Esophagus squamous epithelium (tissue), 5 donors: ENCODE measurements at places on chromosomes 5 and 9.
A peak's percentile ranks its signal among the peaks of the same experiment; 100 is the strongest.

GRCh38 chr5:158502686-158503085 is 597.0 kb downstream of the EBF1 start:
- no peak for DNase-seq

DNA sequence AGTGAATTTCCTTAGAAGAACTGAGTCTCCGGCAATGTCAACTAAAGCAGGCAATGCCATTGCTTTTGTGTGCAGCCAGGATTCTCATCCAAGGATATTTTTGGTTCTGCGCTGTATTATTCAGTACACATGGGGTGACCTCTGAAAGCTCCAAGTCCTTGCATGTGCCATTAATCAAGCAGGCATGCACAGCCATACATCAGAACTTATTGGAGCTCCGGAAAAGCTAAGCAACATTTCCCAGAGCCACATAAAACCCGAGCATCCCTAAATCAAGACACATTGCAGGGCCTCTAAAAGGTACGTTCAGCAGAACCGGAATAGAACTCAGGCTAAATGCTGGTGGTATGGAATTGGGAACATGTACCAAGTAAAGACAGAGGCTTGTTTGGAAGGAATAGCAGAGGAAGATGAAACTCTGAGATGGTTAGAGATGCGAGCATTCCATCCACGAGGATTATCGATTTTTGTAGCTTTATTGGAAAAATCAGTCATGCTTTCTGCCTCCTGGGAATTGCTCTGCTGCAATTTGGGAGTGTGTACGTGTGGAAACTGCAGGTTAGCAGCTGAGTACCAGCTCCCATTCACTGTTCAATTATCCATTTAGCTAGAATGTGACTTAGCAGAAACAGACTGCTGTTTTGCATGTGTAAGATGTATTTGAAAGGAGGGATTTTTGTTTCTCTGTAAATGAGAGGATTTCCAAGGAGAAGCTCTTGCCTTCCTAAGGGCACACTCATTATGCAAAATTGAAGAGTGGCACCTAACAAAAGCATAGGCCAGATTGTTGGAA is 143.7 kb upstream of the WWC1 start:
- DNase-seq, result no peak

- no peak for DNase-seq
These were observed 86.6 kb downstream of the ZNF608 start for GRCh38 chr5:124659798-124660197.

GRCh38 chr5:173618927-173619519 is 2.6 kb upstream of the BOD1 start:
- DNase-seq, result no peak

DNA sequence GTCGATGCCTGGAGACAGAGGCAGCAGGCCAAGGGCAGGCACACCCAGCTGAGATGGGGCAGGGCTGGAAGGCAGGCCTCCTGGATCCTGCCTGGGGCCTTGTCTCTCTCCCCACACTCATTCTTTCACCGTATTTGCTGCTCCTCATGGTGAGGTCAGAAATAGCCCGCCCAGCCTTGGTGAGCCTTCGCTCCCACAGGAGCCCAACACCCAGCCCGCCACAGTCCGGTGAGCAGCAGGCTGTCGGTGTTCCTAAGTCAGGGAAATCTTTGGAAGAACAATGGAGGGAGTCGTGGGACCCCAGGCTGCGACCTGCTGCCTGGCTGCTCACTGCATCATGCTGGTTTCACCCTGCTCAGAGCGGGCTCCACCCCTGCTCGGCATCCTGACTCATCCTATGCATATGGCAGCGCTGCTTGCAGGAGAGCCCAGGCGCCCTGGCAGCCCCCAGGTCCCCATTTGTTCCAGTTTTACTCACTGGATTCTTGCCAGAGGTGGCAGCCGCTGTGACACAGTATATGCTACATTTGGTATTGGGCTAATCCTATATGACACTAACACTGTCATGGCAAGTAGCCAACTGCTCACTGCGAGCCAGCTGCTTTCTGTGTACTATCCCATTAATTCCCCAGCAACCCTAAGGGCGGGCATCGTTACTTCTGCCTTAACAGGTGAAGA is 53.2 kb upstream of the NCS1 start:
- no peak for DNase-seq

DNA sequence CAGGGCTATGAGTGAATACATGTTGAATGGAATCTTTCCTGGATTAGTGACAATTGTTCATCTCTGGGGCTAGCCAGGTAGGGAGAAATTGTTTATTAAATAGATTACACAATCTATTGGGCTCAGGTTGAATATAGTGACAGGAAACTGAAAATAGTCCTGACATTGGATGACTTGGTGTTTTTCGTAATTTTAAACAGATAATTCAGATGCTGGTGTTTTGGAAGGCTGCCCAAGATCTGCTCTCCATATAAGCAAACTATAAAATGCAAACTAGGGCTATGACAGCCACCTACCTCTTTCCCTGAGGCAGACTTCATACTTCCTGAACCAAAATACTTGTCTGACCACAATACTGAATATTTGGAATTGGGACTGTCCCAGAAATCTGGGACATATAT is 99.1 kb downstream of the ENC1 start:
- no peak for DNase-seq

DNA sequence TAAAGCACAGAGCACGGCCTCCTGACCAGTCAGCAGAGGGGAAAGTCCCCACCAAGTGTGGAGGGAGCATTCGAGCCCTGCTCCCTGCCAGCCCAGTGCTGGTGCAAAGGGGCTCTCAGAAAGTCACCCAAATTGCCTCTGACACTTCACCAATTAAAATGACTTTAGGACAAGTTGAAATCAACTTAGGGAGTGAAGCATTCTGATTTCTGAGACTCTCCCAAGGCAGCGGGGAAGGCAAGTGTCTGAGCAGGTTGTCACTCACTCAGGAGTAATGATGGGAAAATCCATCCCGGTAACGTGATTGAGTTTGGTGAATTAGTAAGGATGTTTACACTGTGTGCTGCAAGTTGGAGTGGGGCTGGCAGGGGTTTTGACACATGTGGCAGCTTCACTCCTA is 73.7 kb downstream of the PCDH1 start:
- DNase-seq, result no peak

- DNase-seq, result no peak
These were observed 9.1 kb downstream of the DIPK1B start for GRCh38 chr9:136721339-136722092.

DNA sequence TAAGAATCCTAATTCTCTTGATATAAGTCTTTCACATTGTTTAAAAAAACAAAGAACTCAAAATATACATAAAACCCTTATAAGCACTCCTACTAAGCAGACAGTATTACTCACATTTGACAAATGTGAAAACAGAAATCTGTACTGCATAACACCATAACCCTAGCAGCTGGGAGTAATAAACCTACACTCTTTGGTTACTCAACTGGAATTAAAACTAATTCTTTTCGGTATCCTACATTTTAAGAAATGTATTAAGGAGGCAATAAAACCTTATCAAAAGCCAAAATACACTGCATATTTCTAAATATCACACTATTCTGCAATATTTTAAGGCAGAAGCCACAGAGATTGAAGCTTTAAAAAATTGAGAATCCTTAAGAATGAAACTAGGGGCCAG is 6.8 kb downstream of the AUH start:
- DNase-seq, result no peak

GRCh38 chr5:64923151-64923685 is 154.5 kb downstream of the CWC27 start:
- no peak for DNase-seq

DNA sequence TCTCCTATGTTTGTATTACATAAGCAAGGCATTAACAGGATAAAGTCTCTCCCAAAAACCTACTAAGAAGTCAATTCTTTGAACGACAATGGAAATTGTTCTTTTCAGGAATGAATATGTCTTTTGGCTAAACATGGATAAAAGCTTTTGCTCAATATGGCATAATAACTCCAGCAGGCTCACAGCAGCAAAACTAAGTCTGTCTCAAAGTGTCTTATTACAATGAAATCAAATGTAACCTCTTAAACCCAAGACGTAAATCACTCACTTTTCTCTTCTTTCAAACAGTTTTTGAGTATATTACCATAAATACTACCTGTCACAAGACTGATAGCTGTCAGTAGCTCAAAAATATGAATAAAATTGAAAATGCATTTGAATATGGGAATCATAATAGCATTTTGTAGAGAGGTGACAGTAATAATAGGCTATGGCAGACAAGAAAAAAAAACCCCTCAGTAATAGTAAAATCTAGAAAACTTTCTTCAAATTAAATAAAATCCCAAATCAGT is 41.7 kb upstream of the EFNA5 start:
- DNase-seq, result no peak

GRCh38 chr5:8097146-8097545 is 228.2 kb downstream of the MTRR start:
- DNase-seq, result no peak

GRCh38 chr9:113879318-113879717 is 3.2 kb downstream of the ZNF618 start:
- no peak for DNase-seq

DNA sequence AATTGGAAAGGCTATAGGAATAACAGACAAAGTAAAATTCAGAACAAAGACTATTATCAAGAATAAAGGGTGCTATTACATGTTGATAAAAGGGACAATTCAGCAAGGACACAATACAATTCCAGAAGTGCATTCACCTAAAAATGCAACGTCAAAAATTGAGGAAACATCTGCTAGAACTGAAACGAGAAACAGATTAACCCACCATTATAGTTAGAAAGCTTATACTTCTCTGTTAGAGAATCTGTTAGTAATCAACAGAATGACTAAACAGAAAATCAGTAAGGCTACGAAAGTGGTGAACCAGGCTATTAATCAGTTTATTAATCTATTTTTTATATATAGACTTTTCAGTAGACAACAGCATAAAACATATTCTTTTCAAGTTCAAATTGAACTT is 14.8 kb downstream of the FCN1 start:
- no peak for DNase-seq

GRCh38 chr9:18771011-18771410 is 262.0 kb downstream of the SAXO1 start:
- no peak for DNase-seq

DNA sequence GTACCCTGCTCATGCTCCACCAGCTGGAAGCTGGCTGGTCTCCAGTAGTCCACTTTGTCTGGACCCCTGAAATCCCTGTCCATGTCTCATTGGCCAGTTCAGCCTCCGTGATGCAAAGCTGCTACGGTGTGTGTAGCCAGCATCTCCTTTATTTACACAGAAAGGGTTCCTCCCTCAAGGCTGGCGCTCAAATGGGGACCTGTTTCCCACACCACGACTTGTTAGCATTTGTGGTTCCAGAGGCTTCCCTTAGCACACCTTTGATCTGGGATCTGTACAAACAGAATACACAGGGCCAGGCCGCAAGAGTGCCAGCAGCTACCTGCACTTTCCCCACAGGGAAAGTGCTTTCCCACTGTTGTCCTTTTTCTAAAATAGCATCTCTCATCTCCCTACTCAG is 5.7 kb upstream of the SMU1 start:
- no peak for DNase-seq

GRCh38 chr9:93036887-93037475 is 21.5 kb upstream of the SUSD3 start:
- DNase-seq, result no peak

- DNase-seq, result no peak
These were observed 520.6 kb downstream of the CTNND2 start for GRCh38 chr5:11383506-11384095.

DNA sequence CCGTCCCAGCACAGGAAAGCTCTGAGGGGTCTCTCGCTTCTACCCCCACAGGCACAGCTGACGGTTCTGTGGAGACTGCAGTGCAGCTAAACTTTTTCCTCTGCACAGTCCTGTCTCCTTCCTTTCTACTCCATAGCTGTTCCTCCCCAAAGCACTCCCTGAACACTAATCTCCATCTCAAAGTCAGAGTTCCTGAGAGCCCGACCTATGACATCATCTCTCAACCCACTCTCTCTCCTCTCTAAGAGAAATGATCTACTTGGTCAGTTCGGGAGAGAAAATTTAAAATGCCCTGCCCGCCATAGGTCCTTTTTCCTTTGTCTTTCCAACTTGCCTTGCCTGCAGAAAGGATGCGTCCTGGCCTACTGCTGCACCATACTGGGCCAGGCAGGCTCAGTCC is 90.6 kb downstream of the FANCC start:
- no peak for DNase-seq

DNA sequence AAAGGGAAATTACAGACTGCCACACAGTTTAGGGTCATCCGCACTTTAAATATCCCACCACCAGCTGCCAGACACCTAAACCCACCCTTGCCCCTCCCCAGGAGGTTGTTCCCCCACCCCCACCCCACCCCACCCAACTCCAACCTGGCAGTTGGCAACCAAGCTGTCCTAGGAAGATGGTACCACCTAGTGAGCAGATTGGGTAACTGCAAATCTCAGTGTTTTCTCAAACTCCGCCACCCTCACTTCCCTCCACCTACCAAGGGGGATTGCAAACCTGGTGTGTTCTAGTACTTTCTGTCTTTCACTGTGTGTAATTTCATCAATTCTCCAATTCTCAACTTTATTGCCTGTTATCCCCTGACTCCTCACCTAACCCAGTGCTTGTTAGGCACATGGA is 323.8 kb upstream of the IRX2 start:
- no peak for DNase-seq

DNA sequence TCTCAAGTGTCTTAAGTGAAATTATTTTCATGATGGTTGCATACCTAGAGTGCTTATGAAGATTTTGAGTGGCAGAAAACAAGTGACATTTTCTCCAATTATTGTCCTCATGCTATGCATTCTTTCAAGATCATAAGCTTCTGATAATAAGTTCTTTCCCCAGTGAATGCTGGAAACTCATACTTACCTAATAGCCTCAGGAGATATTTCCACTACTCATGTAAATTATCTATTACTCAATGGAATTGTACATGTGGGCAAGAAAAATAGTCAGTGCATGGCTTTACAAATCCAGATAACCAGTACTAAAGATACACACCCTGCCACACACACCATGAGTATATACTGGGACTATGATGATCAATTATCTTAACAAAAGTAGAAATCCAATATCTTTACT is 1219.4 kb upstream of the C9orf72 start:
- no peak for DNase-seq

- DNase-seq, result no peak
These were observed 181.1 kb upstream of the ISL1 start for GRCh38 chr5:51202161-51202560.

DNA sequence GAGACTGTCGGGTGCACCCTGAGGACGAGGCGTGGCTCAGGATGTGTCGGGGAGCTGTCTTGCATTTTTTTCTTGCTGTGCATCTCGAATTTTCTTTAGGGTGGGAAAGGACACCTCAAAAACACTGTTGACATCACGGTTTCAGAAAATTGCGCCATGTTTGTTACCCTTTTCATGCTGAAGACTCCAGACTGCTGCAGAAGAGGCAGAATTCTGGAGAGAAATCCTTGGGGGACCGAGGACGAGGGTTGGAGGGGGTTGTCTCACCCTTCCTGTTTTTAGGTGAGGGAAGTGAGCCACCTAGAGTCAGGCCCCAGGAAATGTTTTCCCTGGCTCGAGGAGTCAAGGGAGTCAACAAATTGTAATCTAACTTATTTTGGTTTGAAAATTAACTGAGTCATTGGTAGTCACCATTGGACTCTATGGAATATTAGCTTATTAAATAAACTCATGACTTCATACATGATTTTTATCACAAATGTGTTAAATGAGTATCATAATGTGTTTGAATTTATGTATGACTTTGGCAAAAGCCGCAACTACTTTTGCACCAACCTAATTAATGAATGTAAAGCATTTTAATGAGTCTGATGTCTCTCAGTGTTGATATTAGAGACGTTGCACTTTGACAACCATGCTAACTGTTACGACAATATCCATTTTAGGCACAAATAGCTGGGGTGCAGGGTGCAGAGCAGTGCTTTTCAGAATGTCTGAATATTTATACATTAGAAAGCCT is 724 bp upstream of the LYSMD3 start:
- peak; percentile 50 for DNase-seq
